ENCODE measurements at places on chromosomes 3 and 15. TPM values are rescaled to one million over a fixed set of nuclear protein-coding genes. Genes with fewer than 3 reads are reported as not detected.

Gene SLCO2A1
- 4.4 TPM for total RNA-seq

Gene STRC
- total RNA-seq: 1.4 TPM

Gene C3orf52
- 1.00 TPM for total RNA-seq

Gene SLC12A8
- 3.1 TPM for total RNA-seq

- DNase-seq: no peak
Measured at GRCh38 chr3:66396161-66396760, 104.6 kb downstream of the LRIG1 start.

DNA sequence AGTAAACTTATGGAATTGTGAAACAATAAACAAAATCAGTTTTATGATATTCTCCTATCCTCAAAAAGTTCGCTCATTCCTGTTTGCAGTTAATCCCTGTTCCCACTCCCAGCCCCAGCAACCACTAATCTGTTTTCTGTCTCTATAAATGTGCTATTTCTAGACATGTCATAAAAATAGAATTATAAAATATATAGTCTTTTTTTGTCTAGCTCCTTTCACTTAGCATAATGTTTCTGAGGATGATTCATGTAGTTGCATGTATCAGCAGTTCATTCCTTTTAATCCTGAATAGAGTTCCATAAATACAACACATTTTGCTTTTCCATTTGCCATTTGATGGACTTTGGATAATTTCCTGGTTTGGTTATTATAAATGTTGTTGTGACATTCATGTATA lies 140.0 kb downstream of the KCNAB1 start:
- DNase-seq: no peak

DNA sequence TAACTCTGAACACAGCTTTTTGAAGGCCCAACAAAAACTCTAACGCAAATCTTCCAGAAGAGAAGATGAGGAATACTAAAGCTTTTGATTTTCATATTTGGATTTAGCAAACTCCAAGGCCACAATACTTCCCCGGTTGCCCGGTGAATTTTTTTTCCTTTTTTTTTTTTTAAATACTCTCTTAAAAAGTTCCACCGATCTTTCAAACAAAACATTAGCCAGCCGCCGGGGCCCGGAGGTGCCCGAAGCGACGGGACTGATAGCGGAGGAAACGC lies 2.3 kb downstream of the FOXL2 start:
- no peak for DNase-seq

GRCh38 chr3:15755181-15755580 lies 42.6 kb downstream of the ANKRD28 start:
- no peak for DNase-seq

- DNase-seq: no peak
Measured at GRCh38 chr3:11570251-11570650, 73.5 kb downstream of the VGLL4 start.

- DNase-seq: no peak
Measured at GRCh38 chr15:23736033-23736673, 49.0 kb upstream of the NDN start.

DNA sequence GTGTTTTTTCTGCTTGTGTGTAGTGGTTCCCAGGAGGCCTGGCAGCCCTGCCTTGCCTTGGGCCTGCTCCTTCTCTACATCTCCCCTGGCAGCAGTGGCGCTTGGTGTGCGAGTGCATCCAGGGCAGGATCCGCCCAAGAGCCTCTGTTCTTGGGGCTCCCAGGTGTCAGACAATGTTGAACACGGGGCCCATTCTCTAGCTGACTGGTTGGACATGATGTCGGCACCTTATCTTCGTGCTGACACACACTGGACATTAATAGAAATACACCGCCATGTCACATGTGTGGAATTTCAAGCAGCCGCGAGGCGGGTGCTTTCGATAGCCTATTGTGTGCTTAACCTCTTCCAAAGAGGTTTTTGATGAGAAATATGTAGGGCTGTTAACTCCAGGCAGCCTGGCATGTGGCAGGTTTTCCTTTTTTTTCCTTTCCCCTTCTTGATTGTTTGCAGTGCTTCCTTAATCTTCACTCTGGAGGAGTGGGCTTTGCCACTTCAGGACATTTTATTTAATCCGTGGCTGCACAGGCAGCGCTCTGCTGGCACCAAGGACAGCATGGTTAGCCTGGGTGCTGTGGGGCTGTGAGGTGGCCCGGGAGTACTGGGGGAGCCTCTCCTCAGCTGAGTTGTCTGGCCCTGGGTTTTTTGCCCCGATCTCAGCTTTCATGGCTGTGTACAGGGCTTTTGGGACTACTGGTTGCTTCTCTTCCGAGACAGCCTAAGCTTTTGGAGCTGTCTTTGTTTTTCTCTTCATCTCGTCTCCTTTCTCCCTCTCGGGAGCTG lies 42.5 kb downstream of the CHCHD6 start:
- no peak for DNase-seq

- no peak for DNase-seq
Measured at GRCh38 chr3:87375231-87375682, 98.9 kb upstream of the POU1F1 start.

GRCh38 chr15:90617668-90618097 lies 88.0 kb downstream of the CRTC3 start:
- no peak for DNase-seq

- no peak for DNase-seq
Measured at GRCh38 chr15:25611603-25612002, 172.8 kb upstream of the UBE3A start.
